ENCODE measurements at places on chromosomes 11 and 22. TPM values are rescaled to one million over a fixed set of nuclear protein-coding genes. Genes with fewer than 3 reads are reported as not detected.

- peak; percentile 61 for DNase-seq
These were observed 11.2 kb upstream of the PPP2R1B start for GRCh38 chr11:111777094-111778046.

DNA sequence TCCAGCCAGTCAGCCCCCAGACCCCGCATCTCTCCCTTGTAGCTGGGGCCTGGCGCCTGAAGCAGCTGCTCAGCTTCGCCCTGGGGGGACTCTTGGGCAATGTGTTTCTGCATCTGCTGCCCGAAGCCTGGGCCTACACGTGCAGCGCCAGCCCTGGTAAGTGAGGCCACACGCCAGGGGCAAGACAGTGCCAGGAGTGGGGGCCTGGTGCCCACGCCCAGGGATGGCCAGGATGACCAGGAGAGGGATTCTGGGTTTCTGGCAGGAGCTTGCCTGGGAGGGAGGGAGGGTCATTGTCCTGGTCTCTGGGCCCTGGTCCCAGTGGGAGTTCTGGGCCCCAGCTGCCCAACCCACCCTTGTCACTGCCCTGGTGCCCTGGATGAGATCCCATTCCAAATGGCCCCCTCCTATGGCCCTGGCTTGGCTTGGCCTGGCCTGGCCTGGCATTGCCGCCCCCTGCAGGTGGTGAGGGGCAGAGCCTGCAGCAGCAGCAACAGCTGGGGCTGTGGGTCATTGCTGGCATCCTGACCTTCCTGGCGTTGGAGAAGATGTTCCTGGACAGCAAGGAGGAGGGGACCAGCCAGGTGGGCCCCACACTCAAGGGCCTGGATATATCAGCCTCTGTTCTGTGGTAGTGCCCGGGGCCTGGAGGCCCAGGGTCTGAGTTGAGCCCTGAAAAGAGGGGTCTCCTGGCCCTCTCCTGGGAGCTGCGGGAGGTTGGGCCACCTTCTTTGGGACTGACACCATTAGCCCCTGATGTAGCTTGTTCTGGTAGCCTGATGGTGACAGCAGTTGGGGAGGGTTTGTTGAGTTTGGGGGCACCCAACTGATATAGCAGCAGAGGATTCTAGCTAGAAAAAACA is 3.7 kb downstream of the SLC39A13 start:
- no peak for DNase-seq

- no peak for DNase-seq
These were observed at the start of gene CXCR5 for GRCh38 chr11:118883368-118884071. TSS of gene CXCR5 (plus strand) at chr11:118883892. CDS start at chr11:118883942, 50 bp downstream.

GRCh38 chr11:3111919-3112690 is 53.0 kb downstream of the OSBPL5 start:
- DNase-seq, result no peak

GRCh38 chr11:76762867-76763572 is 20.1 kb upstream of the TSKU start:
- DNase-seq, result no peak

- DNase-seq, result no peak
These were observed 22.3 kb downstream of the TPST2 start for GRCh38 chr22:26567610-26568009.

GRCh38 chr11:84465040-84465439 is 1162.1 kb downstream of the DLG2 start:
- DNase-seq, result no peak

DNA sequence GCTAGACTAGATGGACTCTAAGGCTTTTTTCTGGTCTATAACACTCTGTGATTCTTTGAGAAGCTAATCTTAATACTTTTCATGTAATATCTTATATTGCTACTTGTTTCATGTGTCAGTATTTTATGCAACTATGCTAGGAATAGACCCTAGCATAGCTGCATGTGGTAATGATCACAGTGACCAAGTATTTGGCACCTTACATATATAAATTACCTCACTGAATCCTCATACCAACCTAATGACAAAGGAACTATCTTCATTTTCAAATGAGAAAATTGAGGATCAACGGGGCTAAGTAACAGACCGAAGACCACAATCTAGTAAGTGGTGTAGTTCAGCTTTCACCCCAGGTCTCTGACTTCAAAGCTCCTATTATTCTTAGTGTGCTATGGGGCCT is 327.3 kb upstream of the PITPNB start:
- DNase-seq, result no peak

- no peak for DNase-seq
These were observed 64.8 kb downstream of the CACNG2 start for GRCh38 chr22:36638747-36639146.

- no peak for DNase-seq
These were observed 10.4 kb downstream of the OR52E6 start for GRCh38 chr11:5831196-5831829.

GRCh38 chr11:99759787-99760186 is 739.0 kb downstream of the CNTN5 start:
- no peak for DNase-seq

GRCh38 chr22:48960576-48960975 is 867.1 kb downstream of the BRD1 start:
- DNase-seq, result no peak

DNA sequence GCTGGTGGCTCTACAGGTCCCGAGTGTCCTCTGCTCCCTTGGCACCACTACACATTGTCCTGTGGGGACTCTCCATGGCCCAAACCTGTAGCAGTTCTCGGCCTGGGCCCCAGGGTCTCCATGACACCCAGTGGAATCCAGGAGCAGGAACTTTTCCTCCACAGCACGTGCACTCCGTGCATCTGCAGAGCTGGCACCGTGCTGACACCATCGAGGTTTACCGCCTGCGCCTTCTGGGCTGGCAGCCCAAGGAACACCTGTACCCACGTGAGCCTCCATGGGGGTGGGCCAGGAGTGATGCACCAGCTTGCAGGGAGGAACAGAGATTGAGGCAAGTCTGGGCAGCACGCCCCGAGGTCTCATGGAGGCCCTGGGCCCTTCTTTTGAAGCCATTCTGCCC is 25.2 kb downstream of the TSPAN32 start:
- DNase-seq, result no peak

- no peak for DNase-seq
These were observed 7.9 kb upstream of the GAB2 start for GRCh38 chr11:78425399-78426070.

GRCh38 chr22:37740455-37741311 is 43.8 kb downstream of the TRIOBP start:
- DNase-seq, result no peak

DNA sequence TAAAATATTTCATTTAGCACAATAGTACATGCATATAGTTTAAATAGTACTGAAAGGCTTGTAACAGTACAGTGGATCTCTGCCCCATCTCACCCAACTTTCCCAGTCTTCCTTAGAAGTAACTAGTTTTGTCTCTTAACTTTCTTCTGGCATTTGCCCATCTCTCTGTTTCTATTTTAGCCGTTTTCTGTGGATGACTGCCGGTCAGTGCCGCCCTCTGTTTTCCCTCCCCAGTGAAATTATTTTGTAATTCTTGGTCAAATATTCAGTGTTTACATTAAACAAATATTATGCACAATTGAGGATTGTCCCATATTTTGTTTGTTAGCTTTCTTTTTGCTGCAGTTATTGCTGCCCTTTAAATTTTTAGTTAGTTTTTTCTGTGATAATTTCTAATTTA is 8.3 kb downstream of the PDHX start:
- no peak for DNase-seq

GRCh38 chr11:104146421-104146820 is 17.5 kb downstream of the PDGFD start:
- DNase-seq, result no peak

- no peak for DNase-seq
These were observed 61.2 kb downstream of the CD82 start for GRCh38 chr11:44626645-44627044.

GRCh38 chr11:81165164-81165563 is 1568.5 kb downstream of the FAM181B start:
- no peak for DNase-seq

The CAPN5 gene
- 4.2 TPM for total RNA-seq

The CEND1 gene
- not detected for total RNA-seq

The ABCC8 gene
- total RNA-seq, result not detected

The NRGN gene
- total RNA-seq, result 48.7 TPM
